NCI-H187 (cell line): ENCODE measurements at places on chromosomes 7 and 10.

- DNase-seq = no peak
These were observed 93.5 kb downstream of the KMT2E start for GRCh38 chr7:105107458-105107857.

- DNase-seq = no peak
These were observed 39.1 kb upstream of the AASS start for GRCh38 chr7:122183106-122183505.

- no peak for DNase-seq
These were observed 103.9 kb downstream of the TNS3 start for GRCh38 chr7:47478017-47478344.

GRCh38 chr7:151023232-151023631, 1.1 kb downstream of the ATG9B start:
- DNase-seq = no peak

GRCh38 chr7:44108768-44109750, 4.9 kb downstream of the AEBP1 start:
- no peak for DNase-seq

DNA sequence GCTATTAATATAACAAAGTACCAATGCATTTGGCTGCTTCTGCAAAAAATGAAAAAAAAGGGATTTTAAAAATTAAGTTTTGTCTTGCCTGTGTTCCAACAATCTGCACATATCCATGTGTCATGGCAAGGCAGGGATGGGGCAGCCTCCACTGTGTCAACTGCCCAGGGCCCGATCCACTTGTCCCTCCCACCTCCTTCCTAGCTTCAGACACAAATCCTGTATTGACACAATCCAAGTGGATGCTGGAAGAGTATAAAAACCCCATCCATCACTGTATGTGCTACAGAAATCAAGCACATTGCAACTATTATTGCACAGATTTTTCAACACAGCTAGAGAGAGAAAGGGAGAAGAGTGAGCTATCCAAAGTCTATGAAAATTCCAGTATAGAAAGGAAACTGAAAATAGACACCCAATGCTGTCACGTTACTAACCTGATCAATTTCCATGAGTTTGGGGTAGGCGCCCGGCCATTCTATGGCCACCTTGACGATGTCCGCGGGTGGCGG, 106.4 kb downstream of the ELMO1 start:
- no peak for DNase-seq

DNA sequence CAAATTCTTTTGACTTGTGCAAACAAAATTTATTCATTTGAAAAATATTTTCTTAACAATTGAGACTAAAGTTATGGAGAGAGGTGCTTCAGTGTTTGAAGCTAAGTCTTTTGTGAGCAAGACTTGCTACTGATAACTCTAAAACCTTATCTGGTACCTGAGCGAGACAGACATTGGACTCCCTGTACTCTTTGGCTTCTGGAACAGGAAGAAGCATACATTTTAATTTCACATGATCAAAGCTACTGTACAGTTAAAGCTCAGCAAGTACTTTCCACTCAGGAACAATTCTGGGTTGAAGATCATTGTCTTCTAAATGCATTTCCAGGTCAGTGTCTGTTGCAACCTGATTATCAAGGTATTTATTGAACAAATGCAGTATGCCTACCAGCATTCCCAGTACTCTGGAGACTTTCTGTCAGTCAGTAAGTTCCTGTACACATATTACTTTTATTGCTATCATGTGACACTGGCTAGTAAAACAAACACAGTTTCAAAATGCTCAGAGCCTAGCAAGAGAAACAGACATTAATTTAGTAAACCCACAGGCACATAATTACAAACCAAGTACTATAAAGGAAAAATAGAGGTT, 42.4 kb downstream of the CABCOCO1 start:
- DNase-seq = no peak

GRCh38 chr7:149664666-149665065, 108.7 kb downstream of the ZNF467 start:
- no peak for DNase-seq

- DNase-seq = no peak
These were observed 212.8 kb downstream of the MAD1L1 start for GRCh38 chr7:2019711-2020511.

- DNase-seq = no peak
These were observed 56.3 kb downstream of the PDGFA start for GRCh38 chr7:463362-463781.

- DNase-seq = no peak
These were observed 17.3 kb downstream of the IL2RA start for GRCh38 chr10:6044751-6045313.

- no peak for DNase-seq
These were observed 233.4 kb downstream of the PTN start for GRCh38 chr7:137110091-137110509.

DNA sequence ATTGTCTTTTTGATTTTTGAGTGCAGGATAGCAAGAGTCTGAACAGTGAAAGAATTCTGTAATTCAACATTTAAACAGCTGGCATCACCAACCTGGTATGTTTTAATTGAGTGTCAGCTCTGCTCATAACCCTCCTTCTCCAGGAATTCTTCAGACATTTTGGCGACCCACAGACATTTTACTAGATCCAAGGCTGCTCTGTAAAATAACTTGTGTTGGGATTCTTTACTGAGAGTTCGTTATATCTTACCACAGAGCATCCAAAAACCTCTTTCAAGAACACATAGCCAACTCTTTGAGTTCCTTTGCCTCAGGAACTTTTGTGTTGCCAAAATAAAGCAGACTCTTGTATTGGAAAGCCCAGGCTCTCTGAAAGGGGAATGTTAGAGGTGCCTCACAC, 27.7 kb upstream of the SORCS3 start:
- no peak for DNase-seq

- DNase-seq = no peak
These were observed 4.2 kb downstream of the KIFBP start for GRCh38 chr10:68992636-68993440.

DNA sequence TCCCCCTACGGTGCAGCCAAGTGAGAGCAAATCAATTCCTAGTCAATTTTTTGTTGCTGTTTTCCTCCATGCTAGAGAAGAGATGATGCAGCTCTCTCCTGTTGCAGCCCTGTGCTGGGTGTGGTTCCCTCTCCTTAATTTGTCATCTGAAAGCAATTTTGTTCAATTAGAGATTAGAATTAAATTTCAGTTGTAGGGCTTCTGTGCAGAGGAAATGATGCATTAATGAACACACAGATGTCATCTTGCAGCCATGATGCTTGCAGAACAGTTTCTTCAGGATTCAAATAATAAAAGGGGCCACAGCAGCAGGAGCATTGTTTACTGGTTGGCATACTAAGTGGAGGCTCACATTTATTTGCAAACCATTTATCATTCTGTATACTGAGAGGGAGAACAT, 266.0 kb downstream of the AUTS2 start:
- DNase-seq = no peak

GRCh38 chr10:69332278-69333010, 54.1 kb downstream of the HK1 start:
- no peak for DNase-seq

DNA sequence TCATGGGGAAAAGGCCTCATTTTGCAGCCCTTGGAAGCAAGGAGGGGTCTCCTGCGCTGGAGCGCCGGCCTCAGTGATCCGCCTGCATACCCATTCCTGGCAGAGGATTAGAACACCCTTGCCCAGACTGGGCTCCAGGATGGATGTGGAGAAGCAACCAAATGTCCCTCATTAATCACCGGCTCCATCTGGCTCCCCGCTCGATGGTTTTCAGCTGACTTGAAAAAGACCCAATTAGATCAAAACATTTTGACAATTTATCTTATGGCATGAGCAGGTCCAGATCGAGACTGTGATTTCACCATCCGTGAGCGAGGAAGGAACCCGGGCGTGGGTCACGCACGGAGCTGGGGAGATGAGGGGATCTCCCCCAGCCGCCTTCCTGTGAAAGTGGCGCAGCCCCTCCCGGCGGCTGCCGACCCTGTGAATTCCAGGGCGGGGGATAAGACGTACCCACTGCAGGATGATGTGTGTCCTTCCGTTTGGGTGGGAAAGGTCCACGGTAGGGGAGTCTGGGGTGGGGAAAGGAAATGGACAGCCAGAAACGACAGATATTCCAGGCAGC, 141.6 kb downstream of the EMX2 start:
- no peak for DNase-seq

- DNase-seq = no peak
These were observed 37.1 kb downstream of the COL1A2 start for GRCh38 chr7:94431619-94432280.

DNA sequence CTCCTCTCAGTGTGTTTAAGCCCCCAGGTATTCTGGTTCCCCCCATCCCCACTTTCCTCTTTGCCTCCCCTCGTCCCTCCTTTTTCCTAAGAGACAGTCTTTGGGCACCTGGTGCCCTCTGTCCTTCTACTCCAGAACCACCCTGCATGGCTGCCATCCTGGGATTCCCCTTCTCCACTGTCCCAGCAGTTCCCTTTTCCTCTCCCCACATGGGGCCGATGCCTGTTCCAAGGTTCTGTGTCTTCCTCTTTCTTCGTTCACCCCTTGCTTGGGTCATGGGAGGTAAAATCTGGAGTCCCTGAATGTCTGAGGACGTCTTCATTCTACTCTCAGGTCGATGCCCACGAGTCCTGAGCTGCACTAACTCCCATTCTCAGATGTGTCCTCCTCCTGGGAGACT, 120.8 kb downstream of the TAX1BP1 start:
- no peak for DNase-seq

- no peak for DNase-seq
These were observed 133.6 kb downstream of the ZMIZ1 start for GRCh38 chr10:79202188-79203013.

DNA sequence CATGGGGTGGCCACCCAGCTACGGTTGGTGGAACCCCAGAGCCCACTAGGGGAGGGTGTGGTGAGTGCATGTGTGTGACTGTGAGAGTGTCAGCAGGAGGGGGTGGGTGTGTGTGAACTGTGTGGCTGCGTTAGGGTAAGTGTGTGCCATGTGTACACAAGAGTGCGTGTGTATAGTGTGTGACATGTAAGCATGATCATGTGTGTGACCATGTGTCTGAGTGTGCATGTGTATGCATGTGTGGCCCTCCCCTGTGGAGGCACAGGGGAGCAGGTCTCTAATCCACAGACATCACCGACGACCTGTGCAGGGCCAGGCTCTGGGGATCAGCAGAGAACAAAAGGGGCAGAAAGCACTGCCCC, 3.5 kb upstream of the CFAP46 start:
- no peak for DNase-seq

DNA sequence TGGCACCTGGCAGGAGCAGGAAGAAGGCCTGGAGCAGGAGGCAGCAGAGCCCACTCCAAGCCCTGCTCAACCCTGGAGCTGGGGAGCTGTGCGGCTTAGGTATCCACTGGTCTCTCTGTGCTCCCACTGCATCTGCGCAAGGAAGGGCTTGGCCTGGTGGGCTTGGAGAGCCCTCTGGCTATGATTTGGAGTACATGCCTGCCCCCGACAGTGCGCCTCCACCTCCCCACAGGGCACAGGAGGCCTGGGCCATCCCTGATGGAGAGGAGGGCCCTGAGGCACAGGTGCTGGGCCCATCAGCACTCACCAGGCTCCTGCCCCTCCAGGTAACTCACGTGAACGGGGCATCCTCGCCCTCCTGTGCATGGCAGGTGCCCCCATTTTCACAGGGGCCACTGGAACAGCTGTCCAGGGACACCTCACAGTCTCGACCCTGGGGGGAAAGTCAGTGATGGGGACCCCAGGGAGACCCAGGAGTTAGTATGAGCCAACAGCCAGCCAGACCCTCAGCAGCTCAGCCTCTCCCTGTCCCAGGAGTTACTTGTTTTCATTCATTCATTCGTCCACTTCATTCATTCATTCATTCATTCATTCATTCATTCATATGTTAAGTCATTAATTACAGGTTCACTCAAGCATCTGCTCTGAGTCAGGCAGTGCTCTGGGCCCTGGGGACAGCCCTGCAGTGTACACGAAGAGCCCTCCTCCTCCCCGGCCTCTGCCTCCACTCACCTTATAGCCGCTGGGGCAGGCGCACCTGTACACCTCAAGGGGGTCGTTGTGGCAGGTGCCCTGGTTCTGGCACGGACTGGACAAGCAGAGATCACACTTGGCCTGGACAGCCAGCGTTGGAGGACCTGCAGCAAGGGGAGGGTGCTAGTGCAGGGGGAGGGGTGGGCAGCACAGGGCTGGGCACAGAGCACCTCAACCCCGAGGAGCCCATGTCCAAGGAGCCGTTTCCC, 167.2 kb downstream of the SLIT1 start:
- no peak for DNase-seq

- DNase-seq = no peak
These were observed 482.6 kb downstream of the DNAJB6 start for GRCh38 chr7:157819455-157819807.

GRCh38 chr7:26457696-26458327, 166.2 kb downstream of the SNX10 start:
- DNase-seq = no peak

- DNase-seq = no peak
These were observed 8.1 kb downstream of the SKIDA1 start for GRCh38 chr10:21517134-21518031.

- DNase-seq = no peak
These were observed 385.0 kb downstream of the NXPH1 start for GRCh38 chr7:8818406-8818805.

DNA sequence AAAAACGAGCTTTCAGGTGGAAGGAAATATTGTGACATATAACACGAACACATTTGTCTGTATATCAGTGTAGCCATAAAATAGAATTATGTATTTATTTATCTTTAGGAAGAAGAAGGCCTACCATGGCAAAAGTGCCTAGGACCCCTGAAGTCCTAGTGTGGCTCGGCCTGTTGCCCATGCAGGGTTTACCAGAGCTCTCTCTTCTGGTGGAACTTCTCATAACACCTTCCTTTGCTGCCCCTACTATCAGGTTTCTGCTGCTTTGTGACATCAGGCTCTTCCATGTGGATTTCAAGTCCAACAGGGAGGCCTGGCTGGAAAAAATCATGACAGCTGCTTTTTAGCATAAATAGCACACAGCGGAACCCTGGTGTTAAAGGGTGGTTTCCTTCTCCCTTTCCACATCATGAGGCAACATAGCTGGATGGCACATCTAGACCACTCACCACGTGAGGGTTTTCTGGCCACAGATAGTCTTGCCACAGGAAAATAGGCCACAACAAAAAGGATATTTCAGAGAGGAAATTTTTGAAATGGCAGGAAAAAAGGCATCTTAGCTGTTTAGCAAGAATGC, 44.8 kb upstream of the ADO start:
- DNase-seq = no peak

DNA sequence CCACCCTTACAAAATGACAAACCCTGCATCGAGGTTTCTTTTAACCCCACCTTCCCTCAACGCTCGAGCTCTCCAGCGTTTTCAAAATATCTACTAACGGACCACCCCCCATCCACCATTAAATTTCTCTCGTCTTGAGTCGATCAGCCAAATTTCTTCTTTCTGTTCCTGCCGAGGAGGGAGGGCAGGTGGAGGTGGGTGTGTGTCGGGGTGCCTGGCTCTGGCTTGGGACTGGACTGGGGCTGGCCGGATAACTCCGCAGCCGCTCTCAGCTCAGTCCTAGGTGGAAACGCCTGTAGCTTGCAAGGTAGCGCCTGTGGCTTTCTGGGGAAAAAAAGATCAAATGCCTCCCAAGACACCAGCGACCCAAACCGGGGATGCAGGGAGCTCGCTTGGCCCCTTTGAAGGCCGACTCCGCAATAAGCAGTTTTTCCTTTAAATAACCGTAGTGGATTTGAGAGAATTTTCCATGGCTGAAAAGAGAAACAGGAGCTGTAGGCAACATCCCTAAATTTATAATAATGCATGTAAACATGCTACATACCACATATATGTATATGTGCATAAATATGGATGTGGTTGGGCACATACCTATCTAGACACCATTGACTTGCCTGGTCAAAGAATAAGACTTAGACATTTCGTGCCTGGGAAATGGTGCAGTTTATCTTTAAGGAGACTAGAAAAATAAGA, 1.9 kb upstream of the TMEM178B start:
- peak; percentile 81 for DNase-seq

- no peak for DNase-seq
These were observed 11.6 kb upstream of the TMEM72 start for GRCh38 chr10:44899450-44900080.
